ENCODE measurements at places on chromosomes 4 and X.
A peak's percentile ranks its signal among the peaks of the same experiment; 100 is the strongest.

DNA sequence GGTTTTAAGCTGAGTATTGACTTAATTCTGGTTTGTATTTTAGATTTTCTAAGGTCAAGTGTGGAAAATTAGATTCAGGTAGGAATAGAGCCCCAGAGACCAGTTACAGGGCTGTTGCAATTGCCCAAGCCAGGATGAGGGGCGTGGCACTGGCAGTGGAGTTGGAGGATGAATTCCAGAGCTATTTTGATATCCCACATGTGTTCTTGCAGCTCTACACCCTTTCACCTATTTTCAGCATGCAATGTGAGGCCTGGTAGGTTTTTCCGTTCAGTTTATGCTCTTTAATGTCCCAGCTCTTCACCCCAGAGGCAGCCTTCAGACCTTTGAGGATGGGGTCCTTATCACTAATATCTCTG, 17.9 kb upstream of the OGT start:
- DNase-seq: no peak

DNA sequence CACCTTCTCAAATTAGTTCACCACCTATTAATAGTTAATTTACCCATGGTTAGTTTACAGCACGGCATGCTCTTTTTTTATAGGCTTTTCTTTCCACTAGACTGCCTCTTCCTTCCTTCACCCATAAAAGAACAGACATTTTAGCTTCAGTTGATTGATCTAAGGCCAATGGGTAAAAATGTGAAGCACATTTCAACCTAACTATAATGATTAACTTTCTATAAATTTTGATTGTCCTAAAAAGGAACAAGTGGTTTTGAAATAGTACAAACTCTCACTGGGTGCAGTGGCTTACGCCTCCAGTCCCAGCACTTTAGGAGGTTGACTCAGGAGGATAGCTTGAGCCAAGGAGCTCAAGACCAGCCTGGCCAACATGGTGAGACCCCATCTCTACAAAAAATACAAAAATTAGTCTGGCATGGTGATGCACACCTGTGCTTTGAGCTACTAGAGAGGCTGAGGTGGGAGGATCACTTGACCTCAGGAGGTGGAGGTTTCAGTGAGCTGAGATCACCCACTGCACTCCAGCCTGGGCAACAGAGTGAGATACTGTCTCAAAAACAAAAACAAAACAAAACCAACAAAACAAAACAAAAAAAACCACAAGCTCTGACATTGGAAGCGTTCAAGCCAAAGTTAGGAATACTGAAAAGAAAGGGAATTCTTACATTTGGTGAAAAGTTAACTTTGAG, 89.9 kb upstream of the FAT1 start:
- DNase-seq: peak; percentile 85

DNA sequence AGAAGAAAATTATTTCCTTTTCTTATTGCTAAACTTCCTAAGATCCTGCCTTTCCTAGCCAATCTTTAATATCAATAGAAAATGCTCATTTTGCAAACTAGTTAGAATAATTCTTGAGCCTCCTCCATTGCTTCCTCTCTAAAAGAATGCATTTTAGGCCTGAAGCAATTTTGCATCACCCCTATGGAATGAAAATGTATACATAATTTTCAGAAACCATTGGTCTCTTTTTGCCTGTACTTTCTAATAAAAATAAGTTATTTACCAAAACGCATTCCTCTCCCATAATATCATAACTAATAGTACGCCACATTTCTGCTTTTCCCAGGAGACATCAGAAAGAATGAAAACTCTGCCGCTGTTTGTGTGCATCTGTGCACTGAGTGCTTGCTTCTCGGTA, 1.7 kb downstream of the MUC7 start:
- no peak for DNase-seq

DNA sequence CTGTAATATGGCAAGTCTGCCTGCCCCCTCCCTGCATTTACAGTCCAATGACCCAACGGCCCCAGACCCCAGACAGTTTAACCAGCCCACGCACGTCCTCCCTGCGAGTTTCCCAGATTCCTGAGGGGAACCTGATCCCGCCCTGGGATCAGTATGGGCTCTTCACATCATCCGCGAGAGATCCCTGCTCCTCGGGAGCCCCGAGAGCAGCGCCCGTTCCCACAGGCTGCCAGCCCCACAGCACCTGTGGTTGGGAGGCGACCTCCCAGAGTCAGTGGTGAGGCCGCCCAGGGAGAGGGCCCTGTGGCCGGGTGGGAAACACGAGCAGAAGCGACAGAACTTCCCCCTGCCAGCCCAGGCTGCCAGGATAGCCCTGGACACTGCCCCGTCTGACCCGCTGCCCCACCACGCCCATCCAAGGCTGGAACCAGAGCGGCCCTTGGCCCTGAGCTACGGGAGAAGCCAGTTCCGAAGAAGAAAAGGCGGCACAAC, 32.8 kb downstream of the TSC22D3 start:
- no peak for DNase-seq

- DNase-seq: no peak
Measured at GRCh38 chrX:154761977-154762536, 607 bp upstream of the DKC1 start.

DNA sequence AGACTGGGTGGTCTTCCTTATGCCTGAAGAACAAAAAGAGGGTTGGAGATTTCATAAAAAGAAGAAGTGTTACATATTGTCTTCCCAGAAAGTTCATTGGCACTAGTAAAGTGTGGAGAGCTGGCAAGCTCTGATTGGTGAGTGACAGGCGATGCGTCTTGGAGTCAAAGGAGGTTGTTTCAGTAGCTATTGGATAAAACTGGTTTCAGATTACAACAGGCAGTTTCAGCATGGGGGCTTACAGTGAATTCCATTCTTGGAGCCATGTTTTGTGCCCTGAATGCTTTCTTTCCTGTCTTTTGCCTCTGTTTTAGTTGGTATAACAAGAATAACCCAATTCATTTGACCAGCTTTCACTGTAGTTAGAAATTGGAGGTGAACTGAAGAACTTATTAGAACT, 750.5 kb downstream of the ADGRL3 start:
- no peak for DNase-seq

GRCh38 chr4:51851090-51851936, 8.4 kb downstream of the DCUN1D4 start:
- DNase-seq: no peak

DNA sequence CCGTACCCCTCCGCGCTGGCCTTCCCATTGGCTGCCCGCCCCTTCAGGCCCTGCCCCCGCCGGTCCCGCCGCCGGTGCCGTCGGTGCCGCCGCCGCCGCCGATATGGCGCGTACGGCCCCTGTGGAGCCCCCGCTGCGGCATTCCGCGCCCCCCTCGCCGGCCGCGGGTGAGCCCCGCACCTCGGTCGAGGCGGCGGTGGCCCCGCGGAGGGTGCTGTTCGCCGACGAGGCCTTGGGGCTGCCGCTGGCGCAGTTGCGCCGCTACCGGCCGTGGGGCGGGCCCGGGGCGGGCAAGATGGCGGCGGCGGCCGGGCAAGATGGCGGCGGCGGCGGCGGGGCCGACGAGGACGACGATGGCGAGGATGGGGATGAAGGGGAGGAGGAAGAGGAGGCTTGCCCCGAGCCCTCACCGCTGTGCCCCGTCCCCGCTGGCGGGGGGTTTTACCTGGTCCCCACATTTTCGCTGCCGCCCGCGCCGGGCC, at the start of gene PPP1R3F:
TSS of gene PPP1R3F (plus strand) at position 27 of the 482 bp plus-strand sequence. CDS start at position 104, 77 bp downstream.
- DNase-seq: no peak

GRCh38 chr4:173573286-173573685, 43.3 kb upstream of the HAND2 start:
- DNase-seq: no peak

- no peak for DNase-seq
Measured at GRCh38 chr4:124777007-124777406, 64.5 kb upstream of the ANKRD50 start.

DNA sequence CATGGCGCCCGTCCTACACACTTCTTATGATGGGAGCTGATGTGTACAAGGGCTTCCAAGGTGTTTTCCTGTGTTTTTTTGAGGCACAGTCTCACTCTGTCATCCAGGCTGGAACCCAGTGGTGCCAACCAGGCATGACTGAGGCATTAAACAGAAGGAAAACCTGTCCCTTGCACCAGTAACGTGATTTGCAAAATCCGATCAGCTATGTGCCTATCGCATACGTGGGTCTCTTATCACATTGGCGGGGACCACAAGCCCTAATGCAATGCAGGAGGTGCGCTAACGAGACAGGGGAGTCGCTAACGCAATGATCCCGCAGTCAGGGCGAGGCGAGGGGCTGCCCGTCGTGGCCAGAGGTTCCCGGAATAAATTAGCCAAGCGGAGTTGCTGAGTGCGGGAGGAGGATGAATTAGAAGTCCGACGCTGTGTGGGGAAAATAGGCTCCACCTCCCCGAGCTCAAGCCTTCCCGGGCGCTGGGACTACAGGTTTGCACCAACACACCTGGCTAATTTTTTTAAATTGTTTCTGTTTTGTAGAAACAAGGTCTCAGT, 162.7 kb downstream of the SHOX start:
- no peak for DNase-seq

DNA sequence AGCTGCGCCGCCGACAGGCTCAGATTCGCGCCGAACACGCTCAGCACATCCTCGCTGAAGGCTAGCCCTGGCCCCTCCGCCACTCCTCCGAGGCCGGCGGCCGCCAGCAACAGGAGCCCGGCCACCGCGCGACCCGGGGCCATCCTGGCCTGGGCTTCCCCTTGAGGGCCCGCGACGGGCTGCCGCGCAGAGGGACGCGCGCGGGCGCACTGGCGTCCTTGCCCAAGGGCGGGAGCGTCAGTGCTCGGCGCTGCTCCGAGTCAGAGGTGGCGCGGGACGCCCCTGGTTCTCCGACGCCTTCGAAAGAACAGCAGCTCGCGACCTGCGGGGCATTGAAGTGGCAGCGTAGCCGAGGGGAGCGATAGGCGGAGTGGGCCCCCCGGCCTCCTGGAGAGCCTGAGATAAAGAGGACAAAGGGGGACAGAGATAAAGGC, 745 bp downstream of the SLC39A8 start:
- no peak for DNase-seq

DNA sequence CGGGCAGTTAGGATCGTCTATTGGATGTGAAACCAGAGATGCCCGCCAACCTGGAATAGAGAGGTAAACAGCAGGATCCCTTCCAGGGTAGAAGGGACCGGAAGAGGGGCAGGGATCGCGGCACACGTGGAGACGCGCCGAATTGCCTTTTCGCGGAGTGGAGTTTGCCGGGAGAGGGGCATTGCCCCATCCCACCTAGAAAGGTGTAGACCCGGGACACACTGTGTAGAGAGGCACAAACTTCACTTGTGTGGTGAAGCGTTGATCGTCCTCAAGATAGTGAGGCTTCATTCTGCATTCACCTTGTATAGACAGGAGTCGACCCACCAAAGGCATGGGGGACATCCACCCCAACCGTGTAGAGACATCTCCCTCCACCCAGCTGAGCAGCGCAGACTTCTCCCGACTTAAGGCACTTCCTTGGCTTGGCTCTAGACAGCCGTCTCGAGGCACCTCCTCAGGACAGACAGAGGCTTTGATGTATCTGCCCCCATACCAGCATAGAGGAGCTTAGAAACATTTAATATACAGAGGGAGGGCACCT, 410 bp downstream of the GNL3L start:
- DNase-seq: no peak

GRCh38 chr4:113209153-113209552, 159.7 kb downstream of the ANK2 start:
- DNase-seq: no peak

- DNase-seq: no peak
Measured at GRCh38 chr4:158376106-158376840, 145.4 kb upstream of the RXFP1 start.

- no peak for DNase-seq
Measured at GRCh38 chr4:159204566-159204965, 101.7 kb downstream of the RAPGEF2 start.

GRCh38 chrX:6849716-6850414, 297.6 kb upstream of the STS start:
- DNase-seq: no peak

DNA sequence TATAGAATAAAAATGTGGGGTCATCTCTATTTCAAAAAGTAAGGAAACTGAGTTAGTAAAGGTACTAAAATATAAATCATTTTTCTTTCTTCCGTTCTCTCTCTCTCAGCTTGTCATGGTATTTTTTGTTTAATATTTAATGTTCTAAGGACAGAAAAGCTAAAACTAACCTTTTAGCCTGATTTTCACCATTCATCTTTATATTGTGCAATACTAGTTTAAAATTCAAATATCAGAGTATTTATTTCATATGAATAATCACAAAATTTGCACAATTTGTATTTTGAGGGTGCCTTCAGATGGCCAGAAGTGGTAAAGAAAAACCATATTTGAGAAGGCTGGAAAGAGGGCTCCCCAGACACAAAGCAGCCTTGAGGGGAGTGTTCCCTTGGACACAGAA, 197.6 kb upstream of the AR start:
- no peak for DNase-seq

DNA sequence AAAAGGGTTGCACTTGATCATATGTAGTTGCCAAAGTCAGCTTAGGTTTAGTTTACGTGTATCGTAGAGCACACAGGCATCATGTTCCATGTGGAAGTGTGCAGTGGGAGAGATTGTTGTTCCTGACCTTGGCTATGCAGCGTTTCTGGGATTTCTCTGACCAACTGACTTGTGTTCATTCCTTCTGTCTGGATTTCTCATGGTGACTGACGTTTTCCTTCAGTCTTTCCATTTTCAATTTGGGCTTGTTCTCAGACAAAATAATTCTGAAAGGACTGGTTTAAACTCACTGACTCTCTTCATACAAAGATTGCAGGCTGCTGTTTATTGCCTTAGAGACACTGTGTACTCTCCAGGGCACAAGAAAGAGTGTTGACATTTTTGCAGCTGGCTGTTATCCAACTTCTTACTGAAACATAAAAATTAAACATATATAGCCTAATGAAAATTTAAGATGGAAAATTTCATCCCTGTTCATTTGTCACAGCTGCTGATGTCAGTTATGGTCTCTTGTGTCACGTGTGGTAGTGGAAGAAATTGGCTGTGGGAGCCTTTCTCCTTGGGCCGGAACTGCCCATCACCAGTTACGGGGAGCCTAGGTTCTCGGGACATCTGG, 95.4 kb downstream of the TNIP2 start:
- no peak for DNase-seq
